Activated CD8-positive, alpha-beta memory T cell treated with anti-CD3 and anti-CD28 coated beads, Interleukin-2, amount 50 U/mL, for 4 hours (primary cell): ENCODE measurements at places on chromosomes 2 and 18.

DNA sequence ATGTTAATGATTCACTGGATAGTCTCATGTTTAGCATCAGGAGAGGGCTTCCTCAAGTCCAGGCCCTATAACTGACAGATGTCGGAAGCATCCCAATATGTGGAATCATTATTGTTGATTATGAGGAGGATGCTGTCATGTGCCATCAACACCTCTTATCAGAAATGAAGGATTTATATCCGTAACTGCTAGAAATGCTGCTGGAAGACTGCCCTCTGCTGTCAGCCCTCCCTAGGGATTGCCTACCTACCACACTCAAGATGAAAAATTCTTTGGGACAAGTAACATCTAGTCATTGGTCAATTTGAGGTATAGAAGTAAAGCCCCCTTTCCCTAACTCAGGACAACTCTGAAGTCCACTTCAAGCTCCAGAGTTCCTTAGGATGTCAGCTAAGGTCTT lies 1166.5 kb upstream of the NXPH2 start:
- DNase-seq, result no peak

DNA sequence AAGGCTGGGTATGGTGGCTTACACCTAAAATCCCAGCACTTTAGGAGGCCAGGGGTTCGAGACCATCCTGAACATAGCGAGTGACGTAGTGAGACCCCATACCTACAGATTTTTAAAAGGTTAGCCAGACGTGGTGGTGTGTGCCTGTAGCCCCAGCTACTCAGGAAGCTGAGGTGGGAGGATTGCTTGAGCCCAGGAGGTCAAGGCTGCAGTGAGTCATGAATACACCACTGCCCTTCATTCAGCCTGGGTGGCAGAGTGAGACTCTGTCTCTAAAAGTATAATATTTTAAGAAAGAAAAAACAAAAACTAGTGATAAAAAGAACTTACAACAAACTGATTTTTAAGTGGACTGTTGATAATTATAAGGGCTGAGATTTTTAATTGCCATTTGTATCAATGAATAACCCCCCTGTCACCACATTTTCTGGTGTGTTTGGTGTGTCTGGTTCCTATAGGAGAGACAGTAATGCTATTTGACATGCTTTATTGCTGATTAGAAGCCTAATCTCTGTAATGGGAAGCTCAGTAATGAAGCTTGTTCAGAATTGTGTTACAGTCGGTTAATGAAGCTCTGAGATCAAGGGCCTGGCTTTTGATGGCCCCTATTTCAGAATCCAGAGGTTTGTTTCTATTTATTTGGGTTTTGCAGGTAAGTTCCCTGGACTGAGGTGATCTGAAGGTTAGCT lies 147.0 kb downstream of the NEDD4L start:
- DNase-seq, result no peak

- no peak for DNase-seq
Measured at GRCh38 chr2:123746006-123746405, 279.1 kb upstream of the CNTNAP5 start.

GRCh38 chr18:36582988-36583745 lies 245.6 kb downstream of the TPGS2 start:
- no peak for DNase-seq

DNA sequence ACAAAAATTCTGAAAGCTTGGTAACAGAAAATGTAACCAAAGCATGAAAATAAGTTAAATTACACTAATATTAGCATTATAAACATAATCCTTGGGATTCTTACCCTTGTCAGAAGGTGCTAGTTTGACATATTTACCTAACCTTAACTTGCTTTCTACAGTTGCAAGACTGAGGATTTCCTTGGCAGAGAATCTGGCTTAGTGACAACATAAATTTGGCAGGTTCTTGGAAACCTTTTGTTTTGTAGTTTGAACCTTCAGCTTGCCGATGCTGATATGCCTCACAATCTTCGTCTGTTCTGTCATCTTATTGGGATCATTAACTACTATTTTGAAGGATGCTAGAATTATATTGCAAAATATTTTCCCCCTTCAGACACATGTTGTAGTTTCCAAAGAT lies 3.4 kb downstream of the XIRP2 start:
- DNase-seq, result no peak
